Activated T-helper 9 cell treated with anti-CD3 and anti-CD28 coated beads, Interleukin-2, amount 50 U/mL, for 16 hours (primary cell): ENCODE measurements at places on chromosomes 11 and 22.

DNA sequence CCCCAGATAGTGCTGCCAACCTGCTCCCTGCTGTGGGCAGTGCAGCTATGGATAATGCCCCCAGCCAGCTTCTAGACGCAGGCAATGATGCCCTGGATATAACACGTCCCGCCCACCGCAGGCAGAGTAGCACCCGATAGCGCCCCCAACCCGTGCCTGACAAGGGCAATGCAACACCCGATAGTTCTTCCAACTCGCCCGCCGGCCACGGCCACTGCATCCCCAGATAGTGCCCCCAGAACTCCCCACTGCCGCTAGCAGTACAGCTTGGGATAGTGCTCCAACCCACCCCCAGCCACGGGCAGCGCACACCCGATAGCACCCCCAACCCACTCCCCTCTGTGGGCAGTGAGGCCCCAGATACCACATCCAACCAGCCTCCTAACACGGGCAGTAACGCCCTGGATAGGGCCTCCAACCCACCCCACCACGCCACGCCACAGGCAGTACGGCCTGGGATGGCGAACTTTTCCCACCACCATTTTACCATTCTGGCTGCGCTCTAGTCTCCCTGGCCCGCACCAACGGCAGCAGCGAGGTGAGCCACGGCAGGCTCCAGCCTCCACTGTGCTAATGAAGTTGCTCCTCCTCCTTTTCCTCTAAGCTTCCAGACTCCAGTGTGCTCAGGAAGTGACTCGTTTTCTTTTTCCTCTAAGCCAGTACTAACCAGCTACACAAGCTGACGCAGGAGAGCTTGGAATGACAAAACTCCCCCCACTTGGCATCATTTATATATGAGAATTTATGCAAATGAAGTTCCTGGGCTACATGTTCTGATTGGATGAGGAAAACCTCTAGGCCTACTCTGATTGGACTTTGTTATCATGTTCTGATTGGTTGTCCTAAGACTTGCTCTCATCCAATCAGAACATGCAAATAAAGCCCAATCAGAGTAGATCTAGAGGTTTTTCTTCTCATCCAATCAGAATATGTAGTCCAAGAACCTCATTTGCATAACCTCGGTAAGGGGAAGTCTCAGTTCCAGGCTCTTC is 3.0 kb upstream of the RFPL3 start:
- DNase-seq, result no peak

- DNase-seq, result no peak
Observed at GRCh38 chr11:94884376-94884775, 89.0 kb downstream of the CWC15 start.

DNA sequence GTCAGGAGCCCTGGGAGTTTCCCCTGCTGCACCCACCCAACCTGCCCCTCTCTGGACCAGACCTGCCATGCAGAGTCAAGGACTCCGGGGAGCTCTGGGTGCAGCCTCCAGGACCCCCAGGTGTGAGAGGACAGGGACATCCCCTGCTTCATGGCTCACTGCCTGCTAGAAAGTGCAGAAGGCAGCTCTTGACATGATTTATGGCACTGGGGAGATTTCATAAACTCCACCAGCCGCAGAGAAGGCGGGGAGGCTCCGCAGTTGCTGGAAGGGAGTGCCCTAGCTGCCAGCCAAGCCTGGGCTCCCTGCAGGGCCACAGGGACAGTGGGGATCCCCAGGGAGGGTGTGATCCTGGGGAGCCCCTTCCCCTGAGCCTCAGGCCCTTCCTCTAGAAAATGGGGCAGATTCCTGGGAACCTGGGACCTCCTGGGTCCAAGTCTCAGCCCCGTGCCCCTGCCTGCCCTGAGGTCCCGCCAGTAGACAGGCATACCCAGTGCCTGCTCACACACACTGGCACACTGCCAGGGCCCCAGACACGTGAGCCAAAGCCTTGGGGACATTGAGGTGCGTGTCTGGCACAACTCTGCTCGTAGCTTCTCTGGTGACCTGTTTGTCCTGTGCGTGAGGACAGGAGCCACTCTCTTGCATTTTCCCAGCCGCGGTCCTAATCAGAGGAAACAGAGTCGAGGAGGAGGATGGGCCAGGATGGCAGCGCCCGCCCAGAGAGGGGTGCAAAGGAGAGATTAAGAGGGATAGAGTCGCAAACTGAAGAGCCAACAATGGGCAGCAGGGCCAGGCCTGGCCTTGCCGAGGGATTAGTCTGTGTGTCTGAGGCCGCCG is 13.8 kb downstream of the CABP7 start:
- DNase-seq, result no peak

DNA sequence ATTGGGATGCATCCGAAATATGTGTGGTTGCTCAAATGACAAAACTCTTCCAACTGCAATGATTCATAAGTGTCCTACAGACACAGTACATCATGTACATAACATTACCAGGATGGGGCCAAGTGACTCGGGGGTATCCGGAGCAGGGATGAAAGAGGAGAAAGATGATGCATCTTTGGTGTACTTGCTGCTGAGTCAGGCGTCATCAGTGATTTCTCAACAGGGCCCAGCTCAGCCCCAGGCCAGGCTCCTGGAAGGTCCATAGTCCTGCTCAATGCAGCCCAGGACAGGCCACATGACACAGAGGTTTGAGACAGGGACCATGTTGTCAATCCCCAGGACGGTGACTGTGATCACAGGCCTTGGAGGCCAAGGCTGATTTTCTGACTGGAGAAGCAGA is 59.3 kb downstream of the GGTLC2 start:
- DNase-seq, result no peak

GRCh38 chr11:103988595-103988969 is 47.9 kb upstream of the DDI1 start:
- no peak for DNase-seq

- DNase-seq, result no peak
Observed at GRCh38 chr22:35883031-35883620, 145.5 kb downstream of the RBFOX2 start.

- DNase-seq, result no peak
Observed at GRCh38 chr22:27159716-27160295, 502.4 kb downstream of the MIAT start.

GRCh38 chr11:12721816-12722604 is 47.8 kb downstream of the TEAD1 start:
- DNase-seq, result no peak

DNA sequence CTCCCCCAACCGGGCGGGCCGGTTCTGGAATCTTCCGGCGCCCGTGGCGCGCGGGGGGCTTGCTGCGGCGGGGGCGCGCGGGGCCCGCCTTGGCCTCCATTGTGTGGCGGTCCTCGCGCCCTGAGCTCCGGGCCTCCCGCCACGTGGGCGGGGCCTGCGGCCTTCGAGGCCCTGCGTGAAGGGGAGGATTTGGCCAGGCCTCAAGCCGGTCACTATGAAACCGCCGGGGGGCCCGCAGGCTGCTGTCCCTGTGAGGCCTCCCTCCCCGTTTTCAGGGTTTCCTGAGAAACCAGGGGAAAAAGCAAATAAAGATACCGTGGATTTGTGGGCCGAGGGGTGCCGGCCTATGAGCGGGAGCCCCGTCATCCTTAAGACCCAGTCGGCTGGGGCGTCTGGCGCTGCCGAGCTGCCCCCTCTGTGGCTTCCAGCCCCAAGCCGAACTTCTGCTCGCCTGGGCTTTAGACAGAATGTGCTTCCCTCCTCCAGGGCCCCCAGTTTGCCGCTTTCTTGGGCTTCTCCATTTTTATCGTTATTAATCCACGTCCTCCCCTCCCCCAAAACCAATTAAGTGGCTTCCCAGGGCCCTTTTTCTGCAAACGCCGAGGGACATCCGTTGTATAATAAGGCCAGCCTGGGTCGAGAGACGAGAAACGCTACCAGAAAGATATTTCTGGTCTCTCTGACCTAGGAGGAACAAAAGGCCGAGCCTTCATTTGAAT is 602 bp downstream of the EWSR1 start:
- DNase-seq, result no peak

DNA sequence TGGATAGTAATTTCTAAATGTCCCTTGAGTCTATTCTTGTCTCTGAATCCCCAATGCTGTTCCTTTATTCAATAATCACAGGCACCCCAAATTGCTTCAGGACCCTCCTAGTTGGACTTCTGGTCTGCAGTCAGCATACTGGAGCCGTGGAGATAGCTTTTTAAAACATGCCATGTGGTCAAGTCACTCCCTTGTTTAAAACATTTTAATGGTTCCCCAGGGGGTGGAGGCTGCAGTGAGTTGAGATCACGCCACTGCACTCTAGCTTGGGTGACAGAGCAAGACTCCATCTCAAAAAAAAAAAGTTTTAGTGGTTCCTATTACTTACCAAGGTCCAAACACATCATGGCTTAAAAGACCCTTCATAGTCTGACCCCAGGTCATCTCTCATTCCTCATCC is 220.3 kb downstream of the ADAMTS15 start:
- DNase-seq, result no peak

DNA sequence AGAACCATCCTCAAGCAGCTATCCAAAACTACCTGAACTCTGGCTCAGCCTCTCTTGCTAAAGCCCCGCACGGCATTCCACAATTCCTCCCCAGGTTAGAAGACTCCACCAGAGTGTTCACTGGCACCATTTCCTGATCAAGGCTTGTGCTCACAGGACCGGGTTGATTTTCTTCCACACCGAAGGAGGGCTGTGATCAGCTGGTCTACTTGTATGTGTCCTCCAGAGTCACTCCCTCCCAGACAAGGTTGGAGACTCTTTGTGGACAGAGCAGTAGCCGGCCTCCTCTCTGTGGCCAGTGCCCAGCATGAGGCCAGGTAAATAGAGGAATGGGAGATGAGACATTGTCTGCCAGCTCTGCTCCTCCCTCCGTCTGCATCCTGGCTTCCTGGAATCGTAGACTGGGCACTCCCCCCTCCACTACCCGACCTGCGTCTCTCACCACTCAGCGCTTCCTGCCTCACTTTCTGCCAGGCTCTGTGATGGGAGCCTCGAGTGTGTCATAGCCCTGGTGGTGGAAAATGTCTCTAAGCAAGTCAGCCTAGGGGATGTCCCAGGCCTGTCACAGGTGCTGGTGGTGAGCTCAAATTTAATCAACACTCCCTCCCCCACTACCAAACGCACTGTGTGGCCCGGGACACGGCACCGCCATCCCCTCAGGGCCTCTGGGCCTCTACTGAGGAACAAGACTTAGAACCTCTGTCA is 12.5 kb upstream of the TMPRSS6 start:
- peak; percentile 89 for DNase-seq

DNA sequence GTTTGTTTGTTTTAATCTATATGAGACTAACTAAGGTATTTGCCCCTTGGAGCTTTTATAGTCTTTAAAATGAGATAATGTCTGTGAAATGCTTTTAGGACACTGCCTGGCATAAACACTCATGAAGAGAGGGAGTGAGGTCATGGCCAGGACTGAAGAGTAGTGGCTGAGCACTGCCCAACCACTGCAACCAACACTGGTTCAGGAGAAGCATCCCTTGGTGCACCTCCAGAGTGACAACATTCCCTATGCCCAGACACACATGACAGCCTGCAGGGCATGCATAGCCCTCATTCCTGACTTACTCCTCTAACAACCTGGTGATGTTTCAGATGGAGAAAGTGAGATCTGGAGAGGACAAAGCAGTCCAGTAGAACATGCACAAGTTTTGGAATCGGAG is 36.1 kb downstream of the ME3 start:
- DNase-seq, result no peak

- DNase-seq, result no peak
Observed at GRCh38 chr11:2267851-2268728, 2.3 kb downstream of the ASCL2 start.

GRCh38 chr11:75166791-75167190 is 15.9 kb downstream of the SLCO2B1 start:
- no peak for DNase-seq

DNA sequence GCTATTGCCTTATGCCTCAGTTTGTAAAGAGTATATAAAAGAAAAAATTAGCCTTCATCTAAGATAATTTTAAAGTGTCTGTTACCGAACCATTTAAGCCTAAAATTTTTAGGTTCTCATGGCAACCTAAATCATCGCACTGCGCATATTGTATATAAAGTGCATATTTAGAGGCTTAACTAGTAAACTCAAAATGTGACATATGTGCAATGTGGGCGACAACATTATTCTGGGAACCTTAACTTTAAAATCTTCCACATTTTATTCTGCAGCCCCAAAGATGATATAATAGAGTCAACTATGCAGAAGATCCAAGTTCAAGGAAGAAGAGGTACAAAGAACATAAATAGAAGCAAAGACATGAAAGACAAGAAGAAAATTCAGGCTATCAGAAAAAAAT is 23.0 kb downstream of the CELF1 start:
- no peak for DNase-seq

DNA sequence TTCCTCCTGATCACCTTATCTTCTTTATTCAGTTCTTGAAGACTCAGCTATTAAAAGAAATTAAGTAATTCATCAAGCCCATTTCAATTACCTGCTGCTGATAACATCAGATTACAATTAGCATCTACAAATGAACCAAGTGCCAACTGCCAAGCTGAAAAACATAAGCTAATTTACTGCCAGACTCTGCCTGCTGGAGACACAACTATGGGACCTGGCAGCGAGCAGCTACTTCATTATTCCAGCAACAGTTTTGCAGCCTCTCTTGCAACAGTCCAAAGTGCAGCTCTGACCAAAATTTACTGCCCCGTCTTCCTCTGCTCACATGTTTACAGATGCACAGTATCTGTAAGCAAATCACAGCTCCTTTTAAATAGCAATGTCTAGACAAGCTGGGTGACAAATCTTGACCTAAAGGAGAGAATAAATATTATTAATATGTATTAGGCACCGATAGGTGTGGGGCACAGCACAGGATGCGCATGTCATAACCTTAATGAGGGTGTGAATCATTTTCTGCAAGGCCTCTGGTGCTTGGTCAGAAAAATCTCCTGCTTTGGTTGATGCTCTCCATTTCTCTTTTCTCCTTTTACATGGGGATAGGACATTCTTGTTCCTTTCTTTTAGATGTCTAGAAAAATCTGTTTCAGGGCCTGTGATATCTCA is 232.2 kb upstream of the PITPNB start:
- no peak for DNase-seq

- no peak for DNase-seq
Observed at GRCh38 chr11:106988151-106989077, 29.9 kb downstream of the GUCY1A2 start.

DNA sequence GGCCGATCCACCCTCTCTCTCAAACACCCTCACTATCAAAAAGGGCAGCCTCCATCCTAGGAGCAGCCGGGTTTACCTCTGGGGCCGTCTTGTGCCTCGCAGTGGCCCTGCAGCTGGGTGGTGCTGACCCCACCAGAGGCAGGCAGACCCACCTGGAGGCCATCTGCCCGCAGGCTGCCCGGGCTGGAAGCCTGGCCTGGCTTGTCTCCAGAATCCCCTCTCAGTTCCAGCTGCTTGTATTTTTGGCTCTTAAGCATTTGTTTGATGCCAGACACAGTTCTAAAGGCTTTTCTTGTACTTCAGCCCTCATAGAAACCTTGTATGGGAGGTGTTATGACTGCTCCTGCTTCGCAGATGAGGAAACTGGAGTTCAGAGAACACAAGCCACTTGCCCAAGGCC is 4.2 kb upstream of the NFAM1 start:
- no peak for DNase-seq
